ENCODE measurements at places on chromosomes 7 and 10. TPM values are rescaled to one million over a fixed set of nuclear protein-coding genes. Genes with fewer than 3 reads are reported as not detected.

The RADIL gene
- 1.3 TPM for total RNA-seq

The JCAD gene
- total RNA-seq, result 40.7 TPM

The SEMA3D gene
- total RNA-seq, result 11.5 TPM

The EGFR gene
- total RNA-seq, result 156 TPM

The CREB5 gene
- total RNA-seq, result 3.1 TPM

The TRPV6 gene
- total RNA-seq, result not detected

The CHPF2 gene
- total RNA-seq, result 44.9 TPM

The UTF1 gene
- total RNA-seq, result not detected

The PODXL gene
- total RNA-seq, result 32.3 TPM

The GRIFIN gene
- total RNA-seq, result not detected

The MCM10 gene
- total RNA-seq, result 22.8 TPM

The ASAH2 gene
- total RNA-seq, result 6.5 TPM

The MKI67 gene
- total RNA-seq, result 151 TPM

The SPACDR gene
- total RNA-seq, result 1.5 TPM

The SPDYE9 gene
- not detected for total RNA-seq
